ENCODE measurements at places on chromosomes 2 and 18.
A peak's percentile ranks its signal among the peaks of the same experiment; 100 is the strongest.

DNA sequence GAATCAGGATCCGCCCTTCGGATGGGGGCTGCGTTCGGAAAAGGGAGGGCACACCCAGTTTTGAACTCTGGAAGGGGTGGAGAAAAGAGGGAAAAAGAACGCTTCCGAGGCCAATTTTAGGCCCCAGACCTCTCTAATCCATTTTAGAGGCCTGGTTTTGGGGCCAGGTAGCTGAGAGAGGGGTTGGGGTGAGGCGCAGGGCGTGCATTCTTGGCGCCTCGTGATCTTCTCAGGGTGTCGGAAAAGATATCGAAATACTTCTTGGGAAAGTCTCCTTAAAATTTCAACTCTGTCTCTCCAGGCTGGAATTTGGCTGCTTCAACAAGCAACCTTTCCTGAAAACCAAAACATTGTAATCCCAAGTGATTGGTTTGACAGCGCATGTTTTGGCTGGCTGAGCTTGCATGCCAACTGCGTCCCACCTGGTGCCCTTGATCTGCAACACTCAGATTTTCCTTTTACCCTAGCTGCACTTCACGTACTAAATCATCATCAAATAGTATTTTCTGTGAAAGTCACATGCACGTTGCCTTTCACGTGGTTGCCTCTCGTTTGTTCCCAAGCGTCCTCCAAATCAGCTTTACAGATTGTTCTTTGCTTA, 864 bp upstream of the XPO1 start:
- no peak for DNase-seq

DNA sequence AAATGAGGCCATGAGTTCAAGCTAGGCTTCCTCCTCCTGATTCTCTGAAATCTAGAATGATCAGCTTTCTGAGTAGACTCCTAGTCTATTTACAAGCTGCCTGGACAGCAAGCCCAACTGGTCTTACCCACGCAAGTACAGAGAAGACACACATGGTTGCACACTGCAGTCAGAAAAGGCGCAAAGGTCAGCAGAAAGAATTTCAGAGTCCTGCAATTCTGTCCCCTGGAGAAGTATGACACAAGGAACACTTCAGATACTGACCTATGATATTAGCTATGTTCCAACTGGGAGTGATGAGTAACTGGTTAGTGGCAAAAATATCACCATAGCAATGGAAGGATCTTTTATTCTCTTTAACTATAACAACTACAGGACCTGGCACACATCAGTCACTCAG, 336.1 kb upstream of the PKDCC start:
- DNase-seq: no peak

DNA sequence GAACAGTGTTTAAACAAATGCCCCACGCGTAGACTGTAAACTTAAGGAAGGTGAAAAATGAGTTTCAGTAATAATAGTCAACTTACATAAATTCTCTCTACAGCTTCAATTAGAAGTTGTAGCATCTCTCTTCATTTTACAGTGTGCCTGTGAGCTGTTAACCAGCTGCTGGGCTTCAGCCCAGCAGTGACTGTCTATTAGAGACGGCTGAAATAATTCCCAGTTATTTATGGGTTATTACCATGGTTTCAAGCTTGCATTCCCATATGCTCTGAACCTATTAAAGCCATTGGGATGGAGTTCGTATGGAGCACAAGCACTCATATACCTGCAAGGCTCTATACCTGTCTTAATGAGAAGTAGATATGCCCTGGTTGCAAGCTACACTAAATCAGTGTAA, 501.1 kb downstream of the CNTNAP5 start:
- DNase-seq: no peak

GRCh38 chr2:2181493-2181892, 149.6 kb downstream of the MYT1L start:
- DNase-seq: no peak

GRCh38 chr2:147182260-147182659, 662.6 kb upstream of the ACVR2A start:
- DNase-seq: no peak

GRCh38 chr2:109644571-109645275, 30.6 kb downstream of the SOWAHC start:
- peak; percentile 62 for DNase-seq

- no peak for DNase-seq
These were observed 5.9 kb downstream of the INPP5D start for GRCh38 chr2:233065954-233066470.

DNA sequence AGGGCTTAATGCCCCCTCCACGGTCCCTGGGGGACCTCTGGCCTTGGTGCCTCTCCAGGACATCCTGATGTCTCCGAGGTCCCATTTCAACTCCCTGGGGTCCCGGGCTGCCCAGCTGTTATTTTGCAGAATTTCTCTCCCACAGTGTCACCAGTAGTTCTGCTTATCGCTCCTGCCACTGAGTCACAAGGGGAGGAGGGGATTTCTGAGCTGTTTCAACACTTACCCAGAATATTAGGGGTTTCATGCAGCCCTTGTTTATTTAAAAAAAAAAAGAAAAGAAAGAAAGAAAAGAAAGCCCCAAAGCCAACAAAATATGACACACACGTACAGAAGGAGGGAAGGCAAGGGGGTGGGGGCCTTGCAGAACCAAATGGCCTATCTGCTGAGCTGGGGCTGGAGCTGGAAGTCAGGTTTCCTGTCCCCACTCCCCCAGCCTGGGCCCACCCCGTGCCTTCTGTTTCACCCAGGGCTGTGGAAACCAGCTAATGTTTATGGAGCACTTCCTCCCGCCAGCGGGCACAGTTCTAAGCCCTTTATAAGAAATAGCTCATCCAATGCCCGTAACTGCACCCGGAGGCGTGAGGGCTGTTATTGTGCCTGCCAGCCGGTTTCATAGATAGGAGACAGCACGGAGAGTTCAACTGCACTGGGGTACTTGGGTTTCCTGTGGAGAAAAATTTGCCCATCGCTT, 8.4 kb upstream of the ARID5A start:
- peak; percentile 19 for DNase-seq

DNA sequence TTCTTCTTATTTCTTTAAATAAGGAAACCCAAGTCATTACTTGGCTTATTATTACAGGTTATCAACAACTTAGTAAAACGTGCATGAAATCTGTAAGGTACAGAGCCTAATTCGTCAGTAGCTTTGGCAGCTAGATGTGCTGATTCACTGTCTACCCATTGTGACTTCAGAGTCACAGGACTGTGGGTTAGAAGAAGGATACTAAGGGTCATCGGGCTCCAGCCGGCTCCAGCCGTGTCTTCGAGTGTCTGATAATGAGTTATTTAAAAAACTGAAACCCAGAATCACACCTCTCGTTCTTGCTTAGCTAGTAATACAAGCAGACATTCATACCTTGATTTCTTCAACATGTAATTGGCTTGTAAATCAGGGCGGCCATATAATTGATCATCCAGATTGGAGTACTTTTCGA, 170.5 kb downstream of the FMNL2 start:
- DNase-seq: no peak

DNA sequence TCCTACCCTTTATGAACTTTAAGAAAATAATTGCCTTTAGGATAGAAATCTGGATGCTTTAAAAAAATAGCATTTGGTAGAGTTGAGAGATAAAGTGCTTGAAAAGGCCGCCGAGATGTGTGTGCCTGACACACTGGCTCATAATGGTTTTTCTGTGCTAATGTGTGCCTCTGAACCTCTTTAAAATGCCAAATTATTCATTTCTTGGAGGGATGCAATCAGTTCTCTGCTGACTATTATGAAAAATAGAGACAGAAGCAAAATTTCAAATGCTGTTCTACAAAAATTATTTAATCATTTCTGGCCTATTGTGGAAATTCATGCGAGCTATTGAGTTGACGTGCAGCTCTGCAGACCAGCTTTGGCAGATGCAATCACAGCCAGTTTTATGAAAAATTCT, 18.0 kb upstream of the MBP start:
- DNase-seq: no peak

- peak; percentile 49 for DNase-seq
These were observed 440.9 kb downstream of the PTPRM start for GRCh38 chr18:8008033-8008432.

DNA sequence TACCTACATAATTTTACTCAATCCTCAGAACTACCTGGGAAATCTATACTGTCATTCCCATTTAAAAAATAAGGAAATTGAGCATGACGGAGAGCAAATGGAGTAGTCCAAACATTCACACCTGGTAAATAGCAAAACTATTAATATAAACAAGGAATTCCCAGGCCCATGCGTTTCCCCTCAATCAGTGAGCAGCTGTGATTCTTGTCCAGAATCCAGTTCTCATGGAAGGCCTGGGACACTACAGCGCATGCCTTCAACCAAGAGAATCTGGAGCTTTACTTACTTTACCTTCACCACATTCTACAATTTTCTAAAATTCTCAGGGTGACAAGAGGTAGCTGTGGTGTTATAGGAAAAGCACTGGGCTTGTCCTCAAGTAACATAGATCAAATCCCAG, 259.0 kb downstream of the LRATD1 start:
- DNase-seq: no peak

DNA sequence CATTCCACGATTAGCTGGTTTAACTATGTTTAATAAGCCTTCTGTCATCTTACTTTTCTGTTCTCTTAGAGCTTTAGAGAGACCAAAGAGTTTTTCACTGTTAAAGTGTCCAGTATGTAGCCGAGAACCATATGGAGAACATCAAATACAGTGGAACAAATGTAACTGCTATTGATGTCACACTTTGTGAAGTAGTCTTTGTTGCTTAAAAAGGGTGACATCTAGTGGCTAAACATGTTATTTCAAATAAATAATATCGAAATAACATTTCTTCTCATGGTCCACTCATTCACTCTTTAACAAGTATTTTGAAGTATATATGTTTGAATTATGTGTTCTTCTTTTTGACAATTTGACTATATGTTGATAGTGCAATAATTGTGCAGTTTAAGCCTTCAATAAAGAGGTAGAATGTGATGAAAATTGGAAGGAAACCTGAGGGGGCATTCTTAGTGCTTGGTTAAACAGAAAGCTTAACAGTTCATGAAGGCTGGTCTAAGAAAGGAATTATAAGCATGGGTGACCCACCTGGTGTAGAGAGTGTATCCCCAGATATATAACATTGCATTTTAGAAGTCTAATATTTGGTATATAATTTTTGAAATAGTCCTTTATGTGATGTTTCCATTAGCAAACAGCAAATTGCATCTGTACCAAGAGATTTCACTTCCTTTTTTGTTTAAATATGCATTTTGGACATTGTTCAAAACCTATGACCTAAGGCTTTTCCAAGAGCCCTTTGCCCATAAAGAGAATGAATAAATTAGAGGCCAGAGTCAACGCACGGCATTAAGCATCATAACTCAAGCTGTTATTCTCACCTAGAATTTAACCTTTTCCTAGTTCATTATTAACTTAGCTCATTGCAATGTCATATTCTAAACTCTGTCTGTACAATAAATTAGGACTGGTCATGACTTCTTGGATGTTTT, 112.1 kb downstream of the KYNU start:
- peak; percentile 62 for DNase-seq

DNA sequence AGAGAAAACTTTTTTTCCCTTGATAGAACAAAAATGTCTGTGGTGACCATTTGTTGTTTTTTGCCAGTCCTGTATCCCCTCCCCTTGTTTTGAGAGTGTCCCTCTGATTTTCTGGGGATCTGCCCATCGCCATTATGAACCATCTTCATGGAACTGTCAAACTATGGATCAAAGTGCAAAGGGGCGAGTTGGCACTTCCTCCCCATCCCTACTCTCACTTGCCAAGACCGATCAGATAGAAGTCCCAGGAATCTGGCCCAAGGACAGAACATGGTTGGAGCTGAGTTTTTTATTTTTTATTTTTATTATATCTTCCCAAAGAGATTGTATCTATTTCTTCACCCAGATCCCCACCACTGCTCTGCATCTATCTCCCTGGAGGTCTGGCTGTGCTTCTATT, 221.4 kb downstream of the IKZF2 start:
- DNase-seq: no peak

- no peak for DNase-seq
These were observed 934.5 kb downstream of the CNTNAP5 start for GRCh38 chr2:124959581-124959980.

DNA sequence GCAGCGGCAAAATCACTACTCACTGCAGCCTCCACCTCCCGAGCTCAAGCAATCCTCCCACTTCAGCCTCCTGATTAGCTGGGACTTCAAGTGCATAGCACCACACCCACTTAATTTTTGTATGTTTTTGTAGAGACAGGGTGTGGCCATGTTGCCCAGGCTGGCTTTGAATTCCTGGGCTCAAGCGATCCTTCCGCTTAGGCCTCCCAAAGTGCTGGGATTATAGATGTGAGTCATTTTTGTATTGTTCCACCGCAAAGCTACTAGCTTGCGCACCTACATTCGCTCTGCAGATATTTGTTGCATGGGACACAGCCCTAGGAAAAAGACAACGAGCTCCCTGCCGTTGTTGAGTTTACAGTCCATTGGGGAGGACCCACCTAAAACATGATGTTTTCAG, 173.5 kb upstream of the AGAP1 start:
- no peak for DNase-seq

DNA sequence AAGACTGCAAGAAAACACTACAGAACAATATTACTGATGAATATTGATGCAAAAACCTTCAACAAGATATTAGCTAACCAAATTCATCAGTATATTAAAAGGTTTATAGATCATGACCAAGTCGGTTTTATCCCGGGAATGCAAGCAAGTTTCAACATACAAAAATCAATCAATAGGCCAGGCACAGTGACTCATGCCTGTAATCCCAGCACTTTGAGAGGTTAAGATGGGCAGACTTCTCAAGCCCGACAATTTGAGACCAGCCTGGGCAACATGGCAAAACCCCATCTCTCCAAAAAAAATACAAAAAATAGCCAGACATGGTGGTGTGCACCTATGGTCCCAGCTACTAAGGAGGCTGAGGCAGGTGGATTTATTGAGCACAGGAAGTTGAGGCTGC, 82.9 kb downstream of the FSIP2 start:
- DNase-seq: no peak

DNA sequence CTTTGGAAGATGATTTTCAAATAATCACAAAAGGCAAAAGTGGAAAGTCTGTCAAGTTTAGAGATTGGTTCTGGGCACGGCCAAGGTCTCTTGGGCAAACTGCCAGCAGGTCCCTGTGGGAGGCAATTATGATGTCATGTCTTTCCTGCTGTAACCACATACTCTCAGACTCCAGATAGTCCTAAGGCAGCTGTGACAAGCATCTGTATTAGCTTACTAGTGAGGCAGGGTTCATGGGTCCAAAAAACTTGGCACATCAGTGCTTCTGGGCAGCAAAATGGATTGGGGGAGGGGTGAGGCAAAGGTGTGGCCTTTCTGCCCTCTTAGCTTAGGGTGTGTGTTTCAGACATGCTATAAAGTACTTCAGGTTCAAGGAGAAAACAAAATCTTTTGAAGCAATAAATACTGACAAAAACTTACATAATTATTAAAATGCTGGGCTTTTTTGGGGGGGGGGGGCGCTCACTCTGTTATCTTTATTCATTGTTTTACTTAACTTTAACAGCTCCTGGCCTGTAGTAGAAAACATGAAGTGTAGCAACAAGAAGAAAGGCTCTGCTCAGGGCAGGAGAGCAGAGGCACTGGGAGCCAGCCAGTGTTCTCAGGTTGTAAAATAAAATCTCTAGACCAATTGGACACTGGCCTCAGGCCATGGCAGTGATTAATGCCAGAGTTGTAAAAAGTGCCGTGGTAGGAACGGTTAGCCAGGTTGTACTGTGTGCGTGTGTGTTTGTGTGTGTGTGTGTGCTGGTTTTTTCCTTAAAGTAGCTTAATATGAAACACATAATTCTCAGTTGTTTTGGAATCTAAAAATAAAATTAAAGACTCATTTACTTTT, 14.3 kb upstream of the TANC1 start:
- DNase-seq: peak; percentile 90

All from eye (tissue), 1 donor.